ENCODE measurements at places on chromosomes 16 and 17.

DNA sequence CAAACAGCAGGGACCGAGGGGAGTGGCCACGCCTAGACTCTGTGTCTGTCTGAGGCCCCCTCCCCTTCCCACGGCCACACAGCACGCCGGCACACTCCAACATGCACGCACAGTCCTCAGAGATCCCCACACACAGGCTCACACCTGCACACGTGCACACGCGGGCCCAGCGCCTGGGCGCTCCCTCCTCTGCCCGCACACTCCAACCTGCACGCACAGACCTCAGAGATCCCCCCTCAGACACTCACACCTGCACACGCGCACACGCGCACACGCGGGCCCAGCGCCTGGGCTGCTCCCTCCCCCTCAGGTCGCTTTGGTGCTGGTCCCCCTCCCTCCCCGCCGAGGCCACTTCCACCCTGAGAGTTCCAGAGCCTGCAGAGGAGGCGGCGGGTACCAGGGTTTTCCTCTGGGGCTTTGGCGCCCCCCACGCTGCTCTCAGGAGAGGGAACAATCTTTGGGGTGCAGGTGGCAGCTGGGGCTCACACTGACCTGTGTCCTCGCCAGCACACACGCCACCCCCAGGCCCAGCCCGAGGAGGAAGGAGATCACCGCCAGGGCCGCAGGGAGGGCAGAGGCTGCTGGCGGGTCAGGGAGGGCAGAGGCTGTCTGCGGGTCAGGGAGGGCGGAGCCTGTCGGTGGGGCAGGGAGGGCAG lies 1.6 kb downstream of the CD7 start:
- DNase-seq: peak; percentile 64
- H3K36me3 ChIP-seq: peaks cover 15% of the 10 kb centered on the region
- H3K4me3 ChIP-seq: peak overlapping the region; percentile 93
- H3K27ac ChIP-seq: peak overlapping the region; percentile 75
- H3K27me3 ChIP-seq: no peaks in the 10 kb centered on the region

DNA sequence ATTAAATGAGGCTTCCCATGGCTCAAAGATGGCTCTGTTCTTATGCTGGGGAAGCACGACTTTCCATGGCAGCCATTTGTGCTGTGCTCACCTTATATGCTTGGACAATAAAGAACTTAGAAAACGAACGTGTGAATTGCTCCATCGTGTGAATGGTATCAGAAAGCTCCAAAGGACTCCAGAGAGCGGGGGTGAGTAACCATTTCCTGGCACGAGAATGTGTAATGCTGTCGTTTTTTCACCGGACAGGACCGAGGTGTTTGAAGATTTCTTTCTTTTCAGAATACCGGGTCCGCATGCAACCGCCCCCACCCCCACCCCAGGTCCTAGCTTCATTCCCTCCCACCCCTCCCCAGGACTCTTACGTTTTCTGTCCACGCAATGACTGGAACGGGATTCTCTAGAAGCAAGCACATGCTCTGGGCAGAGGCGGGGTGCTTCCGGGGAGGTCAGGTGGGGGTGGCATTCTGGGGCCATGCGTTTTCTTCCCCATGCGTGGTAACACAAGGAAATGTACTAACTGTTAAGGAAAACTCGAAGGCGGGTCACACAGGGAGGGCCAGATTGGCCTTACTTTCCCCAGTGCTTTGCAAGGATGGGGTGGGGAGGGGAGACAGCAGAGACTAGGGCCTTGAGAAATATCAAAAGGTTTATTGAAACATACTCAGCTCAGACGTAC lies 26.2 kb downstream of the GPRC5B start:
- no peaks in the 10 kb centered on the region for H3K4me1 ChIP-seq
- no peaks in the 10 kb centered on the region for H3K27me3 ChIP-seq
- no peak overlapping the region for H3K27ac ChIP-seq

- no peaks in the 10 kb centered on the region for H3K36me3 ChIP-seq
- no peak overlapping the region for H3K4me3 ChIP-seq
- no peaks in the 10 kb centered on the region for H3K27me3 ChIP-seq
- H3K4me1 ChIP-seq: no peaks in the 10 kb centered on the region
These were observed 97.4 kb downstream of the MARF1 start for GRCh38 chr16:15545544-15545943.

DNA sequence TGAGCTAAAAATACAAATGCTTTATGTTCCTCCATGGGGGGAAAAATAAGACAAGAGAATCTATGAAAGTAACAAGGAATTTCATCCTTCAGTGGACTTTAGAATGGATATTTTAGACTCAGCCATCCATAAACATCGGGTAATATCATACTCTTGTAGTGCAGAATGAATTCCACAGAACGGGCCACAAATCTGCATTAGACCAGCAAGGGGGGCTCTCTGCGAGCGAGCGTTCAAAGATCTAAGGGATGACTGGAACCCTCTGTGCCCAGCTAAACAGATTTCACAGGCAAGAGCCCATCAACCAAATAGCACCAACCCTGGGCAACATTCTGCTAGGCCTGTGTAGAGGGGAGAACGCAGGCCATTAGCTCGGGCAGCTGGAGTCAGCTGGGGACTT lies 537.9 kb upstream of the CDH11 start:
- no peaks in the 10 kb centered on the region for H3K4me1 ChIP-seq
- DNase-seq: no peak
- no peaks in the 10 kb centered on the region for H3K27me3 ChIP-seq
- H3K27ac ChIP-seq: no peak overlapping the region
- no peaks in the 10 kb centered on the region for H3K36me3 ChIP-seq
- H3K4me3 ChIP-seq: no peak overlapping the region

- DNase-seq: no peak
- H3K36me3 ChIP-seq: no peaks in the 10 kb centered on the region
- no peak overlapping the region for H3K4me3 ChIP-seq
These were observed 2.3 kb downstream of the BAIAP2 start for GRCh38 chr17:81037026-81037797.

DNA sequence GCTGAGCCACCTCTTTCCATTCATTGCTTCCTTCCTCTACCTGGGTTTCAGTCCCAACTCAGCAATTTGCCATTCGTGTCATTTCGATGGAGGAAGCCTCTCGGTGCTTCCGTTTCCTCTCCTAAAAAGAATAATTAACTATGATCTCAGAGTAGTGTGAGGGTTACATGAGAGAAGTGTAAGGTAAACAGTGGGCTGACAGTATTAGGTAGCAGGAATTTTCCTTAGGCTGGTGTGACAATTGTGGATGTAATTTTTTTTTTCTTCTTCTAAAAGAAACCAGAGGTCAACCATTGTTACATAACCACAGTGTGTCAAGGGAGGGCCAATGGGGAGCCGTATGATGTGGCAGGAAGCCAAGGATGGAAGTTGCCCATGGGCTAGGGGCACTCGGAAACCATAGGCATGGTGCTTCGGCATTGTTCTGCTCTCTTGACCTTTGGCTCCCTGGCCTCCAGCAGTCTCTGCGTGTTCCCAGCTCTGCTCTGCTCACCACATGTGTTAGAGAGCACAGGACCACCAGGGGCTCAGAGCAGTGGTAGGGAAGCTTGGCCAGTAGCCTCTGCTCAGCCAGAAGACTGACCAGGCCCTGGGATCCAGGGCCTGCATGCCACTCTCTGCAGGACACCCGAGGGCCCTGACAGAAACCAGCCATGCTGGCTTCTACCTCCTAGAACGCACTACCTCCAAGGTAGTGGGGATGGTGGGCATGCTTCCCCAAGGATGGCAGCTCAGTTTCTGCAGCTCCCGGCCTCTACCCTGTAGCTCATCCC lies 2.0 kb upstream of the TOP2A start:
- no peak overlapping the region for H3K4me3 ChIP-seq
- no peak for DNase-seq
- H3K27ac ChIP-seq: peak overlapping the region; percentile 49
- peaks cover 24% of the 10 kb centered on the region for H3K4me1 ChIP-seq

DNA sequence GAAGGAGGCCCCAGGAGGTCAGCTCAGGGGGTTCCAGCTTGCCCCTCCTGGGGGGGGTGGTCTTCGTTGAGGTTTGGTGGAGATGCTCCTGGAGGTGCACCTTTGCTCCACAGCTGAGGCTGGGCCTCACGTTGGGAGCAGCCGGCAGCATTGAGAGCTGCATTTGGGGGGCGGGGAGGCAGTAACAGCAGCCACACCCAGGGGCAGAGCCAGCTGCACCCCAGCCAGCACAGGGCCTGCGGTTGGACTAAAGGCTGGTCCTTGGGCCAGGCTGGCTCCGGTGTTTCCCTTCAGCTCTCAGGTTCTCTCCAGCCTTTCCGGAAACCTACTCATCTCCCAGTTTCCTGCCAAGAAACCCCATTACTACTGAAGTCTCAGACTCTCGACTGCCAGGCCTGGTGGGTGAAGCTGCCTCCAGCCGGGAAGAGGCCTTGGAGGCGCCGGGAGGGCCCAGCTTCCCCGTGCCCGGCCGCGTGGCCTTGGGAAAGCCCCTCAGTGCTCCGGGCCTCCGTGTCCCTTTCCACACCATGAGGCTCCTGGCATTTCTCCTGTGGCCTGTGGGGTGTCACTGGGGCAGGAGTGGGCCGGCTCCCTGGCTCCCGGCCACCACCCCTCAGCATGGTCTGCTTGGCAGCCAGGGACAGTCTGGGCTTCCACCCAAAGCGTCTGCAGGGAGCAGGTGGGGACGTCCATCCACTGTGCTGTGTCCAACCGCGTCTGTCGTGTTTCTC lies 14.0 kb upstream of the BAIAP2 start:
- H3K27me3 ChIP-seq: peaks cover 11% of the 10 kb centered on the region
- H3K27ac ChIP-seq: no peak overlapping the region
- H3K4me1 ChIP-seq: peaks cover 39% of the 10 kb centered on the region
- no peak for DNase-seq
- peaks cover 8% of the 10 kb centered on the region for H3K36me3 ChIP-seq
- no peak overlapping the region for H3K4me3 ChIP-seq

DNA sequence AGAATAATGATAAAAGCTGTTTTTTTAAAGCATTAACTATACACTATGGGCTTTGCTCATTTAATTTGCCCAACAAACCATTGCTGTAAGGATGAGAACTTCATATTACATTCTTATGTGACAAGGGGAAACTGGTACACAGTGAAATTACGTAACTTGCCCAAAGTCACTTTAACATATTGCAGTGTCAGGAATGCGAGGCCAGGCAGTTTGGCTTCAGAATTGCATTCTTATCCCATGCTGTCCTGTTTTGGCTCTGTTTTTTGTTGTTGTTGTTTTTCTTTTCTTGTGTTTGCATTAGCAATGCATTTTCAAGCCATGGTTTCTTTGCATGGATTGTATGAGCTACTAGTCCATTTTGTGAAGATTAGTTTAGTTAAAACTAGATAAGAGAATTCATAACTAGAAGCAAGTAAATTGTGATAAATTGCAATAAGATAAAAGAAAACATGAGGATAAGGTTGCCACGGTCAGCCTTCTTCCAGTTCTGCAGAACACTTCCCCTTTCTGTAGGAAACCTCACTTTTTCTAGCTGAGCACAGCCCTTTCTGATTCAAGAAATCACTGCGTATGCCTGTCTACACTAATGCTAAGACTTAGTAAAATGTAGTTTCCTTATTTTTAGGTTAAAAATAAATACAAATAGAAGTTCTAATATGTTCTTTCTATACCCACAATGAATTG lies 221.3 kb upstream of the KCNJ16 start:
- no peaks in the 10 kb centered on the region for H3K4me1 ChIP-seq
- DNase-seq: no peak
- H3K36me3 ChIP-seq: peaks cover 1% of the 10 kb centered on the region
- H3K27me3 ChIP-seq: no peaks in the 10 kb centered on the region
- H3K4me3 ChIP-seq: no peak overlapping the region

GRCh38 chr16:1428511-1428910 lies 2.4 kb upstream of the PERCC1 start:
- H3K4me1 ChIP-seq: no peaks in the 10 kb centered on the region
- DNase-seq: peak; percentile 68
- no peaks in the 10 kb centered on the region for H3K27me3 ChIP-seq
- no peak overlapping the region for H3K4me3 ChIP-seq
- H3K27ac ChIP-seq: no peak overlapping the region

DNA sequence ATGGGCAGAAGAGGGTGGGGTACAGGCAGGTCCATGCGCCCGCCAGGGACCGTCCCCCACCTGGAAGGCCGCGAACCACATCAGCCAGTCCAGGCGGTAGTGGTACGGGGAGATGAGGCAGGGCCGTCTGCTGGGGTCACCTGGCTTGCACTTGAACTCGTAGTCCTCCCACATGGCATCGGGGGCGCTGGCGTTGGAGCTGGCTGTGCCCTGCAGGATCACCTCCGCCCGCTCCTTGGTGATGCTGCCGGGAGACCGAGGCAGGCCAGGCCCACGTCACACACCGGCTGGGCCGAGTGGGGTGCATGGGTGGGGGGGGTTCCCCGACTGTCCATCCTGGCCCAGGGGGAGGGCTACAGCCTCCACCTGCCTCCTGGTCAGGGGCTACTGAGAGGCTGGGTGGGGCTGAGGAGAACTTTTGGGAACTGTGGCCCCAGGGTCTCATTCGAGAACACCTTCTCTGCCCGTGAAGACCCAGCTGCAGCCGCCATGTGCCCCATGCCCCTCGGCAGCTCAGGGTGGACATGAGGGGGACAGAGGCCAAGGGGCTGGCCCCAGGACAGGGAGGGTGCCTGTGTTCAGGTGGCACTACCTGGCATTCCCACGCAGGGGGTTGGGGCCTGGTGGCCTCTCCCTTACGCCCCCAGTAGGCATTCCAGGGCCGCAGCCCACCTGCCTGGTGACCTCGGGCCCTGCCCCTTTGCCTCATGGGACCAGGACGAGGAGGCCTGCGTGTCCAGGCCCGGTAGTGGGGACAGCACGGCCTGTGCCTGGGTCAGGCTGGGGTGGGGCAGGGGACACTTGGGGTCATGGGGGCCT lies 69.5 kb upstream of the GNG13 start:
- H3K4me3 ChIP-seq: no peak overlapping the region
- H3K27ac ChIP-seq: no peak overlapping the region
- H3K27me3 ChIP-seq: no peaks in the 10 kb centered on the region
- no peak for DNase-seq
- no peaks in the 10 kb centered on the region for H3K4me1 ChIP-seq

GRCh38 chr17:65703891-65704290 lies 142.4 kb upstream of the AXIN2 start:
- no peaks in the 10 kb centered on the region for H3K4me1 ChIP-seq
- no peak overlapping the region for H3K4me3 ChIP-seq
- no peak for DNase-seq
- no peaks in the 10 kb centered on the region for H3K27me3 ChIP-seq
- H3K27ac ChIP-seq: no peak overlapping the region
- no peaks in the 10 kb centered on the region for H3K36me3 ChIP-seq

GRCh38 chr17:77322514-77323412 lies 182.0 kb downstream of the SEC14L1 start:
- H3K27me3 ChIP-seq: no peaks in the 10 kb centered on the region
- H3K36me3 ChIP-seq: no peaks in the 10 kb centered on the region
- H3K4me3 ChIP-seq: no peak overlapping the region
- H3K27ac ChIP-seq: no peak overlapping the region
- DNase-seq: no peak

DNA sequence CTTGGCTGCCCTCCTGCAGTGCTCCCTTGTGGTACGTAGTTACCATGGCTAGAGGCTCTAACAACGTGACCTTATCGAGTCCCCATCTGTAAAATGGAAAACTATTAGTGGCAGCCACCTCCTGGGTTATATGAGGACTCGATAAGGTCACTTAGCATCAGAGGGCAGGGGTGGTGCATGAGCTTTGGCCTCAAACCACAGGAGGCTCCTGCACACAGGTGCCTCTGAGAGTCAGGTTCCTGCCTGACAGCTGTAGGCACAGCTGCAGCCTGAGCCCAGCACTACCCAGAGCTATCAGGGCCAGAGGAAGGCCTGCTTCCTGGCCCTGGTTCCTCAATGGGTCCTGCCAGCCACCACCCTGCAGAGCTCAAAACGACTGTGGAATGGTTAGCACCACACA lies 57.2 kb upstream of the SEC14L1 start:
- no peak for DNase-seq
- H3K36me3 ChIP-seq: no peaks in the 10 kb centered on the region
- H3K27ac ChIP-seq: no peak overlapping the region
- H3K4me1 ChIP-seq: peaks cover 21% of the 10 kb centered on the region
- no peak overlapping the region for H3K4me3 ChIP-seq
- peaks cover 10% of the 10 kb centered on the region for H3K27me3 ChIP-seq

GRCh38 chr17:27400991-27401390 lies 55.3 kb upstream of the KSR1 start:
- no peaks in the 10 kb centered on the region for H3K4me1 ChIP-seq
- H3K27me3 ChIP-seq: peaks cover 22% of the 10 kb centered on the region

Data from activated CD8-positive, alpha-beta memory T cell treated with anti-CD3 and anti-CD28 coated beads, Interleukin-2, amount 10 ng/mL, durations not matched to agents 7 days and 5 days (primary cell).